NCI-H146 (cell line): ENCODE measurements at places on chromosomes 7 and 10.

DNA sequence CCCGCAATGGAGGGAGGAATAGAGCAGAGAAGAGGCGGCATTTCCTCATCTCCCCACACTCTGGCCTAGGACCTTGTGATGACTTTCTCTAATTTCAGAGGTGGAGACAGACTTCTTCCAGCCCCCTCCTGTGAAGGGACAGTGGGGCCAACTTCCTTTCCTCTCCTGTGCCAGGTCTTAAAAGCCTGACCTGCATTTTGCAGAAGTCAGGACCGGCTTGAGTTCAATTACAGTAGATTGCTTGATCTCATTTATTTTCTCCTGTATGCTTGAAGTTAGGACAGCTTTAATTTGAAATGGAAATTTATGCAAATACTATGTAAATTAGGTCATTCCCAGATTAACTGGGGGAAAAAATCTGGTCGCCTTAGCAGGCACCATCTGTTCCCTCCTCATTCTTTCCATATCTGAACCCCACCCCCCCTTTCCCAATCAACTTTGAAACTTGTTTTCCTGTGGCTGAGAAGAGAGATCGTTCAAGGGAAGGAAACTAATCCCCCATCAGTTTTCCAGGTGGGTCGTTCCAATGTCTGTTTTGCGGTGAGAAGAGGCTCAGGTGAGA is 57.1 kb downstream of the SYPL1 start:
- no peak for DNase-seq

GRCh38 chr7:104225451-104225850 is 17.6 kb upstream of the ORC5 start:
- DNase-seq, result no peak

DNA sequence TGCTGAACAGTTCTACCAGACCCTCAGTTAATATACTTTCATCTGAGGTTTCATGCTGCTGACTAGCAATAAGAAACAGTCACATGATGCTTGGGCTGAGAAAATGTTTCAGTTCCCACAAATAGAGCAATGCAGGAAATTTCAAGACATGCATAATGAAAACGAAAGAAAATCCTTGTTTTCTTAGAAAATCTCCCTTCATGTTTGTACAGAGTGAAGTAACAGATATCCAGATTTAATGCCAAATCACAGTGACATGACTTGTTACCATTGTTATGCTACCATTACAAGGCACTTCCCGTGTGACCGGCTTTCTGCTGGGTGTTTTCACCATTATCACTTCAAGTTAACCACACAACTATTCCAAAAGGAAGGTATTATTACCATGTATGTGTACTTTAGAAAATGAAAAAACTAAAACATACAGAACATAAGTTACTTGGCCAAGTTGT is 121.7 kb downstream of the DOCK4 start:
- DNase-seq, result no peak

DNA sequence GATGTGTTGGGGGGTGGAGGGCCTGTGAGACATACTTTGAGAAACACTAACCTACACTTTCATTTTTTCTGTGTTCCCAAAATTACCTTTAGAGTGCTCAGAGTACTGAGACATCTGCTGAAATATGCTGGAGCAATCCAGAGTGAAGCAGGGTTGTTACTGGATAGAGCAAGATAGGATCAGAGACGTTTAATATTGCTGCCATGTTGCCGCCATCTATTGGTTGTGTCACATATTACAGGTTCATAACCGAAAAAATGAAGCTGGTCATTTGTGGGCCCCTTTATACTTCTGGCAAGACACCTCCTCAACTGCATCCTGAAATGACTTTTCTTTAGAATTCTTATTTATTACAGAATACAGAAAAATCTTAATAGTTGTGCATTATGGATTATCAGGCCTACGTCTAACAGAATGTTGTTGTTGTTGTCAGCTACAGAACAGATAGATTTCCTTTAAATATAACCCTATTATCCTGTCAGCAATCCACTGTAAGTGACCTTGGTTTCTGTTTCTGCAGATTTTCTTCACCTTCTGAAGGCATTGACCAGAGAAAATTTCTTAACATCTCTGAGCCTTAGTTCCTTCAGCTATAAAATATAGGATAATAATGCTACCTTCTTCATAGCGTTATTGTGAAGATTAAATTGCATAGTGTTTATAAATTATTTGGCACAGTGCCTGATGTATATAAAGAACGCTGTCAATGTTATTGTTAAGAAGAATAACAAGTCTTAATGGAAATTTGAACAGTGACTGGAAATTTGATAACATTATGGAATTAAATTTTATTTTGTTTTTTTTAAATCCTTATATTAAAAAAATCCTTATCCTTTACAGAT is 16.2 kb upstream of the DLD start:
- peak; percentile 49 for DNase-seq

DNA sequence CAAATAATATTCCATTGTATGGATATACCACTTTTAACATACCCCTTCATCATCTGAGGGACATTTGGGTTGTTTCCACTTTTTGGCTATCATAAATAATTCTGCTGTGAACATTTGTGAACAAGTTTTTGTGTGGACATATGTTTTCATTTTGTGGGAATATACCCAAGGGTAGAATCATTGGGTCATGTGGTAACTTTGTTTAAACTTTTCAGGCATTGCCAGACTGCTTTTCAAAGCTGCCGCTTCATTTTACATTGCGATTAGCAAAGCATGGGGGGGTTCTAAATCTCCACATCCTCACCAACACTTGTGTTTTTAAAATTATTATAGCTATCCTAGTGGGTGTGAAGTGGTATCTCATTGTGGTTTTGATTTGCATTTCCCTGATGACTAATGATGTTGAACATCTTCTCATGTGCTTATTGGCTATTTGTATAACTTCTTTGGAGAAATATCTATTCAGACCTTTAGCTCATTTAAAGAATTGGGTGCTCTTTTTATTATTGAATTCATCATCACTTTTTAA is 8.4 kb upstream of the HHEX start:
- no peak for DNase-seq

GRCh38 chr7:155815332-155816191 is 3.3 kb upstream of the SHH start:
- DNase-seq, result no peak

DNA sequence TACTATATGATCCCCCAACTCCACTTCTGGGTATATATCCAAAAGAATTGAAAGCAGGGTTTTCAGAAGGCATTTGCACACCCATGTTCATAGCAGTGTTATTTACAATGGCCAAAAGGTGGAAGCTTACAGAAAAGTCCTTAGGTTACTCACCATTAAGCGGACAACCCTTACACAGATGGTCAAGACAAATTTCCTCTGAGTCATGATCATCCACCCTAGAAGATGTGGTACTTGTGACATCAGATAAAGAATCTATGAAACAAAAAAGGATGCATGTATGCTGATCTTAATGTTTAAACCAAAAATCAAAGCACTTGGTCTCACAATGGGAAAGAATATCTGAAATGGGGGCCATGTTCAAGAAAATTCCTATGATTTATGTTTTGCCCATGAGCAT is 31.1 kb downstream of the ZC3HAV1 start:
- DNase-seq, result no peak

- no peak for DNase-seq
These were observed 44.6 kb upstream of the TSPAN13 start for GRCh38 chr7:16708980-16709379.

- DNase-seq, result no peak
These were observed 56.5 kb downstream of the AFAP1L2 start for GRCh38 chr10:114347791-114348190.

- DNase-seq, result peak; percentile 64
These were observed 707 bp upstream of the GHITM start for GRCh38 chr10:84138478-84139125.
